ENCODE measurements at places on chromosomes 12 and 14.

DNA sequence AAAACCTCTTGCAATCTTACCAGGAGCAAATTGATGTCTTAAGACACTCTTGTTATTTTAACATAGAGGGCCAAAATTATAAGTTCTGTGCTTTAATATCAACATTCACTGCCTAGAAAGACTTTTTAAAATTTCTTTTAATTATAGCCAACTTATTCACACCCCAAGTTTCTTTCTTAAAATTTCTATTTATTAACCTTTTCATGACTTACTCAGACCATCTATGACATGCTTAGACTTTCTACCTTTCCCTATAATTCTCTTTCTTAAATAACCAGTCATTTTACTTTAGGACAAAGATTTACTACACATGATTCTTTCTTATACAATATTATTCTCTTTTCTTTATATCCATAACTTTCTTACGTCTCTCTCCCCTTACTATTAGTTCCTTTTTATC lies 220.4 kb downstream of the NUBPL start:
- peak; percentile 11 for DNase-seq

DNA sequence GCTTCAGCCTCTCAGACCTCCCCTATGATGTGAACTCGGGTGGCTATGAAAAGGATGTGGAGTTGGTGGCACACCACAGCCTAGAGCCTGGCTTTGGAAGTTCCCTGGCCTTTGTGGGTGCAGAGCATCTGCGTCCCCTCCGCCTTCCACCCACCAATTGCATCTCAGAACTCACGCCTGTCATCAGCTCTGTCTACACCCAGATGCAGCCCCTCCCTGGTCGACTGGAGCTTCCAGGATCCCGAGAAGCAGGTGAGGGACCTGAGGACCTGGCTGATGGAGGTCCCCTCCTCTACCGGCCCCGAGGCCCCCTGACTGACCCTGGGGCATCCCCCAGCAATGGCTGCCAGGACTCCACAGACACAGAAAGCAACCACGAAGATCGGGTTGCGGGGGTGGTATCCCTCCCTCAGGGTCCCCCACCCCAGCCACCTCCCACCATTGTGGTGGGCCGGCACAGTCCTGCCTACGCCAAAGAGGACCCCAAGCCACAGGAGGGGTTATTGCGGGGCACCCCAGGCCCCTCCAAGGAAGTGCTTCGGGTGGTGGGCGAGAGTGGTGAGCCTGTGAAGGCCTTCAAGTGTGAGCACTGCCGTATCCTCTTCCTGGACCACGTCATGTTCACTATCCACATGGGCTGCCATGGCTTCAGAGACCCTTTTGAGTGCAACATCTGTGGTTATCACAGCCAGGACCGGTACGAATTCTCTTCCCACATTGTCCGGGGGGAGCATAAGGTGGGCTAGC lies 7.0 kb upstream of the RPS26 start:
- no peak for DNase-seq

DNA sequence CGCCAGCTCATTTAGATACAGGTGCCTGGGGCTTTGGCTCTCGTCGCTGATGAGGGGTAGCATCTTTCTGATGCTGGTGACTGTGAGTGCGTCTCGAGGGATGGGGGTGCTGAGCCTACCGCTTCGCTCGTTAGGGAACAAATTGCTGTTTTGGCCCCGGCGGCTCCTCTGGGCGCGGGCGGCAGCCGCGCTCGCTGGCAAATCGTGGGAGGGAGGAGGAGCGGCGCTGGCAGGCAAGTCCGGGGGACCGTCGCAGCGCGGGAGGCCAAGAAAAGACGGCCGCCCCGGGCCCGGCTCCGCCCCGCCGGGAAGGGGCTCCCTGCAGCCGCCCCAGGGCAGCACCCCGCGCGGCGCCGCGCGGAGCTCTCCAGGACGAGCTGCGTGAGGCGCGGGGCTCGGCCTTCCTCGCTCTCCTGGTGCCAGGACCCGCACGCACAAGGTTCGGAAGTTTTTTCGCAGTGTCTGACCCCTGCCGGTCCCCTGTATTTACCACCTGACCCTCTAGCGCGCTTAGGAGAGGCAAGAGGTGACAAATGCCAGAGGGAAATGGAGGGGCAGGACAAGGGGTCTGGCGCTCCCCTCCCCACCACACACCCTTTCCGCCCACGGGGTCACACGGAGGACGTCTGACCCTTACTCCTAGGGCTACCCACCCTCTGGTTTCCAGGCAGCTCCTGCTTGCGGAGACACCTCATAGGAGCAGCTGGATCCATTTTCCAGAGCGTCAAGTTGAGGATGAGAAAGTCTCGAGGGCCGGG lies 899 bp upstream of the KCNH3 start:
- peak; percentile 28 for DNase-seq

- DNase-seq: peak; percentile 41
Measured at GRCh38 chr12:38350342-38351174, 34.0 kb downstream of the ALG10B start.

DNA sequence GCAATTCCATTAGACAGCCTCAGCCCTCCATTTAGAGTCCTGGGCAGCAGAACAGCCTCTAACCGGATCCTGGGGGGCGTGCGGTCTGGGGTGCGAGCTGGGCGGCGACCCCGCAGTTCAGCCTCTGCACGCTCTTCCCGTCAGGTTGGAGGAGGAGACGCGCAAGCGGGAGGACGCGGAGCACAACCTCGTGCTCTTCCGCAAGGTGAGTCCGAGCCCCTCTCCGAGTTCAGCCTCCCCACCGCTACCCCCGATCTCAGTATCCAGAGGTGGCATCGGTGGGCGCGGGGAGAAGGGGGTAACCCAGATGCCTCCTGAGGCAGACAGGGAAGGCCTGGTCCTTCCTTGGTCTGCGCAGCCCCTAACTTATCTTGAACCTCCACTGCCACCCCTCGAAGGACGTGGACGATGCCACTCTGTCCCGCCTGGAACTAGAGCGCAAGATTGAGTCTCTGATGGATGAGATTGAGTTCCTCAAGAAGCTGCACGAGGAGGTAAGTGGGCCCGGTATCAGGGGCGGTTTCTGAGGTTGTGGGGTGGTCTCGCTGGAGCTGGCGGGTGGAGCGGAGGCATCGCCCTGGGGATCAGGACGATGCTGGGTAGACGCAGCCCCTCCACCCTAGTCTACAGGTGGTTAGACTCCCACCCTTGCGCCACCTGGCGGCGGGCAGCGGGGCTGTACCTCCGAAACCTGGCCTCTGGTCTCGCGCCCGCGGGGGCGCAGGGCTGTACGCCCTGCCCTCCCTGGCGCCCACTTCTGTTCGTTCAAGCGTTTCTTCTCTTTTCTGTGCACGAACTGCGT lies 1.3 kb downstream of the PRPH start:
- DNase-seq: peak; percentile 74

DNA sequence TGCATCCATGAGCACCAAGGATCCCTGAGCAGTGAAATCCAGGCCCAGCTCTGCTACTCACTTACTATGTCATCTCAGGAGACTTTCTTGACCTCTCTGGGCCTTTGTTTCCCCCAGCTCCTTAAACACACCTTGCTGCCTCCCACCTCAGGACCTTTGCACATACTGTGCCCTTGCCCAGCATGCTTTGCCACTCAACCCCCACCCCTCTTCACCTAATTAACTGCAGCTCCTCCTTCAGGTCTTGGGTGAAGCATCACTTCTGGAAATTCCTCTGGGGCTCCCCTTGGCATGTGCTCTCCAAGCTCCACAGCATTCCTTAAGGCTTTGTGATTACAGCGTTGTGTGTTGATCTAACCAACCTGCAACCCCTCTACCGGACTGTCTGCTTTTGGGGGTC lies 15.9 kb downstream of the WSCD2 start:
- DNase-seq: no peak

DNA sequence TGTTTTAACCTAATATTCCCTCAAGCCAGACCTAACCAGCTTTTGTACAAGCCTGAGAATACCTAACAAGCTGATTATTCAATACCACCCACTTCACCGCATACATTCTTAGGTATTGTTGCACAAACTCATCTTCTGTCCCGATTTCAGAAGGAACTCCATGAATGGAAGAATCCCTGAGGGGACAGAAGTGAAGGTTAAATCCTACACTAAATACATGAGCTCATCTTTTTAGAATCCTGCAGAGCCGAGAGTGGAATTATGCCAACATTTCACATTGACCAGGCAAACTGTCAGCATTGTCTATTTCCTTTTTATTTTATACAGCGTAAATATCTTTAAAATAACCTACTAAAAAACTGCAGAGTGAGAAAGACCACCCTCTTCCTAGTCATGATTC lies 140.7 kb upstream of the PRICKLE1 start:
- DNase-seq: no peak

DNA sequence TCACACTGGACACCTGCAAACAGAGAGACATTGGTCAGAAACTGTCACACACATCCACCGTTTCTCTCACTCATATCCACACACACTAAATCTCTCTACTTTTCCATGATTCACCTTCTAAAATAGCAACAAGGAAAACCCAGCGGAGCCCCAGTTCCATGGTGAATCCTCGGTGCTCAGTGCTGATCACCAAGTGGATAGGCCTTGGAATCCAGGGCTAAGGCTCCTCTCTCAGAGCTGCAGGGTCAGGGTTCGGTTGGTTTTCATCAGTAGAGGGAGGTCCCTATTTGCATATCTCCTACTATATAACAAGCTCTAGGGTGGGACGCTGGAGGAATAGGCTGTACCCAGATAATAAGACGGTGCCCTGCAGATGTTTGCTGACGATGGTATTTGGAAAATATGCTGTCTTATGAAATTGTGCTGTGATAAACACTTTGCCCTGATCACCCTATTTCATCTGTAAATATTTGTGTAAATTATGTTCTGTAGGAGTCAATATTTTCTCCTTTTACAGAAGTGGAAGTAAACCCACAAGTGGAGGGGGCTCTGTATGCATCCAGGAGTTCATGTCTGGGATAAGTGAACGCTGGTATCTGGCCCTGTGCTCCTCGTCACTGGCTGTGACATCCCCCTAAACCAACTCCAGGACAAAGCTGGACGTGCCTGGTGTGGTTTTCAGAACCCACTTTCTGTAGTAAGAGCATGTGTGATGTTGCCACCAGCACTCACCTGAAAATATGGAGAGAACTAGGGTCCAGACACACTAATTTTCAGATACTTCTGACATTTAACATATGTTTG lies 709.2 kb downstream of the TMEM121 start:
- no peak for DNase-seq

GRCh38 chr12:53218551-53219291 lies 11.7 kb upstream of the ITGB7 start:
- DNase-seq: no peak

- no peak for DNase-seq
Measured at GRCh38 chr14:33945210-33946088, 5.4 kb downstream of the EGLN3 start.

DNA sequence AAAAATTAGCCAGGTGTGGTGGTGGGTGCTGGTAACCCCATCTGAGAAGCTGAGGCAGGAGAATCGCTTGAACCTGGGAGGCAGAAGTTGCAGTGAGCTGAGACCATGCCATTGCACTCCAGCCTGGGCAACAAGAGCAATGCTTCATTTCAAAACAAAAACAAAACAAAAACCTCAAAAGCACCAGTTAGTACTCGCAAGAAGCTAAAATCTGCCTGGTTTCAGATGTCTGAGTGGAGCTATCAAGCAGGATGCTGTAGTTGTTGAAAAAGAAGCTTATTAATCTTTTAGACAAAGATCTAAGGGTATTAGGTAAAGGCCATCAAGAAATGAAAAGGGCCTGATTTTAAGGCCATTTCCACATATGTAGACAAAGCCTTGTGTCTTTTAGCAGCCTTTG lies 50.9 kb downstream of the SUPT16H start:
- no peak for DNase-seq

- no peak for DNase-seq
Measured at GRCh38 chr14:92579244-92579936, 65.8 kb downstream of the RIN3 start.

DNA sequence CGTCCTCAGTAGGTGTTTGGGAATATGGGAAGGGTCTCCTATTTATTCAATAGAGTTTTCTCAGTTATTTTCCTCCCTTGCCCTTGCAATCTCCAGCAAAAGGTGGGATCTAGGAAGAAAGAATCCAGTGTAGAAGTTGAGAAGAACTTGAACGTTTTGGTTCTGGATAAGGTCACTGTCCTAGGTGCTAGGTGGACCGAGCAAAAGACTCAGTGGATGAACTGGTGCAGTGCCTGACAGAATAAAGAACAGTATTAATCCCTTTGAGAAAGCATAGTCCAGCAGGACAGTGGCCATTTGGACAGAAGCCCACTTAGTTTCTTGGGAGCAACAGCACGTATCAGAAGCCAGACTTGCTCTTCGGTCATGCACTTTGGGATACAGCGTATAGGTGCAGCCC lies 32.7 kb upstream of the LRTM2 start:
- DNase-seq: no peak

- no peak for DNase-seq
Measured at GRCh38 chr12:65853489-65854157, 29.3 kb downstream of the HMGA2 start.

GRCh38 chr12:89648211-89648930 lies 60.3 kb downstream of the ATP2B1 start:
- DNase-seq: no peak

- DNase-seq: no peak
Measured at GRCh38 chr14:38786921-38787320, 316.1 kb downstream of the SEC23A start.

- no peak for DNase-seq
Measured at GRCh38 chr14:96098309-96098998, 59.3 kb downstream of the C14orf132 start.

DNA sequence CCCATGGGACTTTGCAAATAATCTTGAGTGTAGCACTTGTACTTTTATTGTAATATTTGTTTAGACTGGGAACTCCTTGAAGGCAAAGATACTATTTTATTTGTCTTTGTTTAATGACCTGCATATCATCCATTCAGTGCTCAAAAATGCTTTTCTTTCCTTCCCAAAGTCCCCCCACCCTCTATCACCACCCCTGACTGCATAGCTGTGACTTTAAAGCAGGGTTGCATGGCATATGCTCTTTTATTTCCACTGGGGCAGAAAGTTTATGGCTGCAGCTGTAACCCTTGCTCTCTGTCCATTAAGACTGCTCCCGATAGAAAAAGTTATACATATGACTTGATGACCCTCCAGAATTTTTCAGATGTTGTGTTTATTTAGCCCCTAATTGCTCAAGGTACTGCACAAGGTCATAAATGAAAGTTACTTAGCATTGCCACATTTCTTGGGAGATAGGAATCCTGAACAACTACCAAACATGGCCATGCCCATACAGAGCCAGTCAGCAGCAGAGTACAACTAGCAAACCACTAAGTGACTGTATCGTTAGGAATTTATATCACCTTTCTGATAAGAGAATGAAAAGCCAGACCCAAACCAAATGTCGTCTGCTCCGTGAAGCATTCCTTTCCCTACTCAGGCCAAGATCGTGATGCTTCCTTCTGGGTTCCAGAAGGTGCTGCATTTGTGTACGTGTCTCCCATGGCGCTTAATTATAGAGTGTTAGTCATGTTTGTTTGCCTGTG lies 114.3 kb downstream of the DIP2B start:
- no peak for DNase-seq

All from common myeloid progenitor, CD34-positive (primary cell).